ENCODE measurements at places on chromosomes 3 and 15.

DNA sequence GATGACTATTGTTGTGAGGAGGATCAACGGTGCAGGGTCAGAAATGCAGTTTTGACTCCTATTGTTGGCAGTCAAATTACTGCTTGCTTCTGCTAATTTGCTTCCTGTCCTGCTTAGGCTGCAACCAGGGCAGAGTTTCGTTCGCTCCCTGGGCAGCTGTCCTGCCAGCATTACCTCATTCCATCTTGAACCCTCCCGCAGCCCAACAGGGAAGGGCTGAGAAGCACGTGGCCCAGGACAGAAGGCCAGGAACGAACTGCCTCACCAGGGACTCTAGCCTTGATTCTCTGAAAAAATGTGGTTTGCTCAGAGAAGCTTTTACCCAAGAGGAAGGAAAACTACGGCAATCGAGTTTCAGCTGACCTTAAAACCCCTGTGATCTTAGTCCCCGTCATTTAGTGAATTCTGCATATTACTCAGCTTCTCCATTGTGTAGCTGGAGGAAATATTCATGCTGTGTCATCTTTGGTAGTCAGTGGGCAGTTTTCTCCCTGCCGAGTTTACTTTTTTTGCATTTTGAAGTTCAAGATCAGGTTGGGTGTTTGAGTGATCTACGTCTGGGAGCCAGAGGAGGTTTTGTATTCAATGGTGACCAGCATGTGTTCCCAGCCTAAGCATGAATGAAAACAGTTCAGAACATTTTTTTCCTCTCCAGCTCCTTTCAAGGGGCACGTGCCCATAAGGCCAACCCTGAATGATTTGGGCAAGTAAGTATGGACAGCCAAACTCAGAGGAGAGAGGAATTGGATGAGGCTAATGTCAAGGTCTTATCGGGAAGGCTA, 23.0 kb downstream of the TLNRD1 start:
- no peak for DNase-seq

GRCh38 chr3:63900459-63900858, 11.7 kb downstream of the SCAANT1 start:
- no peak for DNase-seq

- no peak for DNase-seq
Measured at GRCh38 chr15:52559575-52559974, 9.3 kb downstream of the ARPP19 start.

DNA sequence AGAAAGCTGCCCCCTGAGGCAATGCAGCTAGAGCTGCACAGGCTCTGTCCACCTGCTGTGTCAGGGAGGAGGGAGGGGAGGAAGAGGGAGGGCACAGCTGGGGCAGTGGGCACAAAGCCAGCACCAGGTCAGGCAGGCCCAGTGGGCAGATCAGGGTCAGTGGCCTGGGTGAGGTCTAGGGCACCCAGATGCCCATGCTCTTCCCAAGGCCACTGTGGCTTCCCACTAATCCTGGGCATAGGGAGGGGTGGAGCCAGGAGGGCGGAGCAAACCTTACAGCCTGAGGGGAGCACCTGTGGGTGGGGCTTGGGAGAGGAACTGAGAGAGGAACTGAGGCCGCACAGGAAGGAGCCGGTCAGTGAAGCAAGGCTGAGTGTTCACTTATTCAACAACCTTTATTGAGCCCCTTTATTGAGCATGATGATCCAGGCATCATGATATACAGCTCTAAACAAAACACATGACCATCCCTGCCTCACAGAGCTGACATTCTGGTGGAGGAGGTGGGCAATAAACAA, 55.0 kb downstream of the RHCG start:
- DNase-seq: no peak

DNA sequence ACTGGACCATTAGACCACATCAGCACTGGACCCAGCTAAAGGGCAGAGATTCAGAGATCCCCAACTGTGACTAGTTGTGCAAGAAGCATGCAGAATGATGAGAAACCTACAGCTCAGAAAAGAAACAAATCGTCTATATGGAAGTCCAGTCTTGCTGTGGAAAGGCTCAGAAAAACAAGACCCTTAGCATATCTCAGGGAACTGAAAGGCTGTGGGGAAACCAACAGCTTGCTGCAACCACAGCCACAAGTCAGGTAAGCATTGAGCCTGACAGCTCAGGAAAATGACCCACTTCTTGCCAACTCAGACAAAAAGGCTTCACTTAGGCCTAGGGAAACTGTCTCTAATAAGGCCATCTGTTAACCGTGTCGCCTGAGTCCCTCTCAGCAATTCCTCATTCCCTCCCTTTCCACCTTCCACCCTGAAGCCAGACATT, 145.6 kb downstream of the LSAMP start:
- no peak for DNase-seq

- DNase-seq: no peak
Measured at GRCh38 chr3:81105206-81105605, 656.2 kb downstream of the GBE1 start.

- DNase-seq: peak; percentile 72
Measured at GRCh38 chr3:49839193-49839809, 17.1 kb downstream of the TRAIP start.

GRCh38 chr3:111314898-111315297, 227.1 kb upstream of the CD96 start:
- no peak for DNase-seq

DNA sequence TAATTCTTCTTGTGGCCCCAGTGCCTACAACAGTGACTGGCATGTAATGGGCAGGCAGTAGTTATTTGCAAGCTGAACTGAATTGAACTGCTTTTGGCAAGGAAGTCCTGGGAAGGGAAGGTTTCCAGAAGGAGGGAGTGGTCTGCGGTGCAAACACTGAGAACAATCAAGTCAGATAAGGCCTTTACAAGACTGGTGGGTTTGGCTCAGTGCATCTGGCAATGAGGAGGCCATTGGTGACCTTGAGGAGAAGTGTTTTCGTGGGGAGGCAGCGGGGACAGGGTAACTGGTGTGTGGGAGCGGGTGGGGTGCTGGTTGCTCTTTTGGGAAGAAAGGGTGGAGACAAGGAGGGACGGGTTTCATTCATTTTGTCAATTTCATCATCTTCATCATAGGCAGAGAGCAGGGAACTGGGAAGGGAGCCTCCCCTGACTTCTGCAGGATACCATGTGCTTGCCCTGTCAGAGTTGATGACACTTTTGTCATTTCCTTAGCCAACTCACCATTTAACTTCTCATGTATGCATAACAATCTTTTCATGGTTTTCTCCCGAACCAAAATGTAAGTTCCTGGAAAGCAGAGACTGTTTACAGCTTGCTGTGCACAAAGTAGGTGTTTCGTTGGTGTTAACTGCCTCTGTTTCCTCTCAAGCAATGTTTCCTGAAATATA, 8.4 kb upstream of the EHD4 start:
- no peak for DNase-seq

Data from CD8-positive, alpha-beta memory T cell (primary cell).